ENCODE measurements at places on chromosomes 7 and 10.

DNA sequence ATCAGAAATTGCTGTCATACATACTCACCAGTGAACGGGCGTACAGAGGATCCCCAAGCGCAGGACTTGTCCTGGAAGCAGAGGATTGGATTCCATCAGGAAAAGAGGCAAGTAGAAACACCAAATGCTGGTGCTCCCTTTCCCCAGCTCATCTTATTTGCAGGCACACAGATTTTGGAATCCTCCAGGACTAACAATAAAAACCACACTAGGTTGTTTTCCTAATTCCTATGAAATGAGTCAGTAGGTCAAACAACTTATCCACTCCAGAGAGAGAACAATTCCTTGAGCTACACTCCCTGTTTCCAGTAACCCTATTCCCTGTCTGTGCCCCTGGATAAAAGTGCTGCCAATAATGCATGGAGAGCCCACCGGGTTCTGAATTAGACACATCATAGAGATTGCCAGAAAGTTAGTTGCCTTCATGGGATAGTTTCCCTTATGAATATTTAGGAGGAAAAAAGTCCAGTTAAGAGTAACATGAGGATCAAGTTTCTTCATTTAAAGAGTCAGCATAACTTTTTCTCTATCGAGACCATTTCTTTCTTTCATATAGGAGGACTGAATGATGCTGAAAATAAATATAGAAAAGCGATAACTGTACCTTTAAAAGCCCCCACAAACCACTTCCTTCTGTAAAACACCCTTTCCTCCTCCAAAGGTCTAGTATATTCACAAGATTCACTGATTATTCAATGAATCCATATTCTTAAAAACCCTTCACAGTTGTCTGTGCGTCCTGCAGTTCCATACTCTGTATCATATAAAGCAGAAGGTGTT lies 178.3 kb upstream of the KLF14 start:
- DNase-seq = no peak

DNA sequence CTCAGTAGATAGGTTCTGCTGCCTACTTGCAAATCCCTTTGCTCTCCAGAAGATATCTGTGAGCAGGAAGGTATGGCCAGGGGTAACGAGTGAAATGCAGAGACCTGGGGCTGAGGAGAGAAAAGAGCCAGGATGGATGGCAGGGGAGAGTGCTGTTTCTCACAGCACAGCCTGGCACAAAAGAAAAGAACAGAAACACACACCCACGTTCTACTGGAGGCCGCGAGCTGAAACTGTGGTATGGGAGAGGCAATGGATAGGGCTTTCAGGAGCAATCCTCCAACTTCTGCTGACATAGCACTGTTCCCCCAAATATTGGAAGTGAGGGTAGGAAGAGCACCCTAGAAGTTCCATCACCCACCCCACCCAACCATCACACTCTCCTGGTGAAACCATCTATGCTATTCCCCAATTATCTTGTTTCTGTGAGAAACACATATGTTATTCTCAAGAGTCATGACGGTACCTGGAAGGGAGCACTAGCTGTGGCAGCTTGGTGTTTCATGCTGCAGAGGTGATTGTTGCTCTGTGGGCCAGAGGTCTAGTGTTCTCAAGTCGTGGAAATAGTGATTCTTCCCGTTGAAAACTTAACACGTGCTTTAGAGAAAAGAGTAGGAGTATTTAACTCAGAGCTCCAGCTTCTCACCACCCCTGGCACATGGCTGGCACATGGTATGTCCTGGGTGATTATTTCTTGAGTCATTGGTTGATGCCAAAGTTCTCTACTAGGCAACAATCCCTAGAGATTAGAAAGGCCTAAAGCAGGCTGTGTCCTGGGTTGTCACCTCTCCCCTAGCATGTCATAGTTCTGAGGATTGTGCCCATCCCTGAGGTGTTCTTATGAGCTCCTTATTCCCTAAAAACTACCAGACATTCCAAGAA lies 198.3 kb downstream of the PLXNA4 start:
- DNase-seq = no peak

- DNase-seq = no peak
Measured at GRCh38 chr10:124025152-124025551, 68.2 kb downstream of the CHST15 start.

DNA sequence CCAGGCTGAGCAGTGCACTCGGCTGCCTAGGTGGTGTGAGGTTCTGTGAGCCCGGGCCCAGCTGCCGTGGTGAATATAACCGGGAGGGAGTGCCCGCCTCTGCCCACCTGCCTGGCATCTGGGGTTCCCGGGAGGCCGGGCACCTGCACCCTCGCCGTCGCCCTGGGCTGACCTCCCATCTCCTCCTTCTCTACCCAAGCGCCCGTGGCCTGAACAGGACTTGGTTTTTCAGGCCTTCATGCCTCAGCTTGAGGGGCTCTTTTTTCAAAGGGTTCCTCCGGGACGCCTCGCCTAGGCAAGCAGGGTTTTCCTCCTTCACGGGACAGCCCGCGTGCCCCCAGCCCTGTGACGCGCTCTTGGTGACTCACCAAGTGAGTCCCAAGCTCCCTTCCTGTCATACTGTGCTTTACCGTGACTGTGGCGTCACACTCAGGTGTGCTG lies 9.9 kb downstream of the INPP5A start:
- no peak for DNase-seq

- no peak for DNase-seq
Measured at GRCh38 chr10:120765226-120765803, 85.8 kb upstream of the WDR11 start.

DNA sequence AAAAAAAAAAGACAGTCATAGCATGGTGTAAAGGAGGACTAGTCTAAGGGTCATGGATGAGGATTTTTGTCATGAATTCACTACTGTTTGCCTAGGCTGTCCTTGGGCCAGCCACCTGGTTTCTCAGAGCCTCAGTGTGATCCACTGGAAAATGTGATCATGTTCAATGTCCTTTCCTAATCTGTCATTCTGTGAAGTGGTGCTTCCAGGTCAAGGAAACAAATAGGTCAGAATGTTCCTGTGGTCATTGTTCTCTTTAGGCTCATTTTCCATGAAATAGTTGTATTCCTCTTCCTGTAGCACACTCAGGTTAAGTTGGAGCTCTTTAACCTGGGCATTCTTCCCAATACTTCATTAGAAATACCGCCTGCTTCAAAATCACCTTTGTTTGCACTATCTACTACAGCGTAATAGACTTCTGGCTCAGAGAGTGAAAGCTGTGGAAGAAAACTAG lies 16.5 kb downstream of the CD36 start:
- no peak for DNase-seq

GRCh38 chr10:126090443-126090842 lies 194.1 kb downstream of the FANK1 start:
- no peak for DNase-seq

GRCh38 chr10:93261961-93262610 lies 188.4 kb downstream of the CYP26A1 start:
- DNase-seq = no peak

DNA sequence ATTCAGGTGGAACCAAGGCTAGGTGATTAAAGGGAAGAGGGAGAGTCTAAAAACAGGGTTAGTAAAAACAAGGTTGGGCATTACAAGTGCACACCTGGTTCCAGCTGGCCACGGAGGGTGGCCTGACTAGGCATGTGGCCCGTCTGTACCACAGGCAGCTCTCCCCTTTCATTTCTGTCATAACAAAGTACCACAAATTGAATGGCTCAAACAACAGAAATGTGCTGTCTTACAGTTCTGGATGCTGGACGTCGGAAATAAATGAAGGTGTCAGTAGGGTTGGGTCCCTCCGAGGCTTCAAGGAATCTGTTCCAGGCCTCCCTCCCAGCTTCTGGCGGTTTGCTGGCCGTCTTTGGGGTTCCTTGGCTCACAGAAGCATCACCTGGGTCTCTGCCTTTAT lies 13.4 kb upstream of the WDR86 start:
- DNase-seq = no peak

- DNase-seq = no peak
Measured at GRCh38 chr7:131321656-131322055, 6.0 kb upstream of the MKLN1 start.

DNA sequence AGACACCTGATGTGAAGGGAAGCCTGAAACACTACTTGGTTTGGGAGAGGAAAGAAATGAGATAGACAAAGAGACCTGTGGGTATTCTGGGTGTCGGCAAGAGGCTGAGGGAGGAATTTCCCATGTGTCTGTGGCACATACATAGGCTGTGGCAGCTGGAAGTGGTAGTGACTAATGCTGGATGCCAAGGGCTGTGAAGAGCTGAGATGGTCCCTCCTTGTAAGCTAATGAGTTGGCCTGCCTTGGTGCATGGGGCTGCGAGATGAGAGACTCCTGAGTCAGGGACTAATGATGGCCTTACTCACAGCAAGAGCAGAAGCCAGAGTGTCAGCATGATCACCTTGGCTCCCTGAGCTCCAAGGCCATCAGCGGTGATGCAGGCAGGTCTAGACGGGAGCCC lies 119.0 kb upstream of the EEPD1 start:
- no peak for DNase-seq

DNA sequence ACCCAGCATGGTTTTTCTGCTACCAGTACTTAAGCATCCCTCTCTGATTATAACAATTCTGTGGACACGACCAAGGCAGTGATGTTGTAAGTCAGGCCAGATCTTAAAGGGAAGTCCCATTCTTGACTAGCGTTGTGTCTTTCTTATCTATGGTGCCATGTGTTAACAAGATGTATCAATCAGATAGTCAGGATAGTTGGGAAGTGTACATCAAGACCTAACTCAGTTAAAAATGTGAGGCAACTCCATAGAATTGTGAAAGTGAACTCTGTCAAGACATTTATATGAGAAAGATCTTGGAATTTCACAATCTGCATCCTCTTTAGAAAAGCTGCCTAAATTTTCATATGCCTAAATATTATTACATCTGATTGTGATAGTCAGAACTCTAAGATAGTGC lies 341.7 kb upstream of the SEMA3D start:
- DNase-seq = no peak

GRCh38 chr7:129169171-129169671 lies 19.2 kb upstream of the SMO start:
- no peak for DNase-seq

DNA sequence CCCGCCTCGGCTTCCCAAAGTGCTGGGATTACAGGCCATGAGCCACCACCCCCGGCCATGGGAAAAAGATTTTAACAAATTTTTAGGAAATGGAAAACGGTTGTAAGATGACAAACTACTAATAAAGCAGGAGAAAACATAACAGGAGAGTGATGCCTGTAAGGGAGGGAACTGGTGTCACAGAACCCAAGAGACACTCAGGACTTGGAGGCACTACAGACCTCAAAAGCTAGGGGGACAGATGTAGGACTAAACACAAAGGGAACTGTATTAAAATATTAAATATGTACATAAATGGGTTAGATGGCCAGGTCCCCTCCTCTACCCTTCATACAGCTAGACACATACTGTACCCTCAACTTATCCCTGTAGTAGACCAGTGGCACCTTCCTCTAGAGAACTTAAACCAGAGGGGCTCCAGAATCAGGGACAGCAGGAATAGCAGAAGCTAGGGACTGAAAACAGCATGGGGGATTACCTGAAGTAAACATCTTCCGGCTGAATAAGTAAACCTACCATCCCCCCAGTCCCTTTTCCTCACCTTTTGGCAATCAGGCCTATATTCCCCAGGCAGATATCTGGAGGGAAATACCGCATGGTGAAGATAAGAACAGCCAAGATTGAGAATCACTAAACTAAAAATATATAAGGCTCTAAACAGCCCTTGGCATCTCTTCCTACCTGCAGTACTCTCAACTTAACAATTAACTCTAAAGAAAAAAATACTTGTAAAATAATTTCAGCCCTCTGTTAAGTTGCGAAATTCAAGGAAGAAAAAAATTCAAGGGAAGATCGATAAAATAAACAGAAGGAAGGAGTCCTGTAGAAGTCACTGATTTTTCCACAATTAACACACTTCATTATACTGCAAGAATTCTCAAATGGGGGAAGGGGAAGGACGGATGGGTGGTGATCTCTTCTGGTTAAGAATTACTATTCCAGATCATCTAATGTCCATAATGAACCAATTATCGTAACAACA lies 15.5 kb downstream of the TM9SF3 start:
- DNase-seq = no peak

DNA sequence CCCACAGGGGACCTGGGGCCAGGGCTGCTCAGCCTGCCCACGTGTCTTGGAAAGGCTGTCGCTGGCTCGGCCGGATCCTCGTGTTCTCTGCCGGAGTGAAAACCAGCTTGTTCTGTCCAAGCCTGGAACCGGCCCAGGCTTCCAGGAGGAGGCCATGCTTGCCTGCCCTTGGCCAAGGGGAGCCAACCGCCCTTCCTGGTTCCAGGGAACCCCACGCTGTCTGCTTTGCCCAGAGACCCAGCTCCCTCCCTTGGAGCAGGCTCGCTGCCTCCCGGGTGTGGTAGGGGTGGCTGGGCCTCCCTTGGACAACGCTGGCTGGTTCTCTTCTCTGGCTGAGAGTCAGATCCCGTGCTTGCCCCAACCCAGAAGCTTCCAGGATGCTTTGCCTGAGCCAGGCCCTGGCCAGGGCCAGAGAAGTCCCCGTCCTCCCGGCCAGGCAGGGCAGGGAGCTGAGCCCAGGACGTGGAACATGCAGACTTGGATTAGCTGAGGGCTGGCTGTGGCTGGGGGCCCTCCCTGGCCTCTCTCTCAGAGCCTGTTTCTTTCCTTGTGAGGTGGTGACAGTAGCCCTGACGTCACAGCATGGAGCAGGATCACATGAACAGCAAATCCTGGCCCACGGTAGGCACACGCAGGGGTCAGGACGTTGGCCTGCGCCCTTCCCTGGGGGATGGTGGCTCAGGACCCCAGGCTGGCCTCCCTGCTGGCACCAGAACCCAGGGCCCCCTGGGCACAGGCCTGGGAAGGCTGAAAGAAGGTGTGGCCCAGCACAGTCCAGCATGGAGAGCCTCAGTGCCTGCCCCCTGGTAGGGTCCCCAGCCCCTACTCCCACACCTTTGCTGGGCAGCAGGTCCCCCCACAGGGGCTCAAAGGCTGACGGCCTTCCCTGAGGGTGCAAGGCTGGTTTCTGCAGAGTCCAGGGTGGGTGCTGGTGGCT lies 67.5 kb downstream of the PWWP2B start:
- peak; percentile 72 for DNase-seq
